ENCODE measurements at places on chromosomes 2 and 18.

- peak; percentile 30 for DNase-seq
Observed at GRCh38 chr2:197108758-197109157, 182.3 kb upstream of the PGAP1 start.

- DNase-seq = no peak
Observed at GRCh38 chr2:236195726-236196125, 27.5 kb upstream of the GBX2 start.

- no peak for DNase-seq
Observed at GRCh38 chr2:150625741-150626140, 138.3 kb upstream of the RND3 start.

GRCh38 chr2:195603998-195604397 is 53.0 kb upstream of the SLC39A10 start:
- DNase-seq = no peak

DNA sequence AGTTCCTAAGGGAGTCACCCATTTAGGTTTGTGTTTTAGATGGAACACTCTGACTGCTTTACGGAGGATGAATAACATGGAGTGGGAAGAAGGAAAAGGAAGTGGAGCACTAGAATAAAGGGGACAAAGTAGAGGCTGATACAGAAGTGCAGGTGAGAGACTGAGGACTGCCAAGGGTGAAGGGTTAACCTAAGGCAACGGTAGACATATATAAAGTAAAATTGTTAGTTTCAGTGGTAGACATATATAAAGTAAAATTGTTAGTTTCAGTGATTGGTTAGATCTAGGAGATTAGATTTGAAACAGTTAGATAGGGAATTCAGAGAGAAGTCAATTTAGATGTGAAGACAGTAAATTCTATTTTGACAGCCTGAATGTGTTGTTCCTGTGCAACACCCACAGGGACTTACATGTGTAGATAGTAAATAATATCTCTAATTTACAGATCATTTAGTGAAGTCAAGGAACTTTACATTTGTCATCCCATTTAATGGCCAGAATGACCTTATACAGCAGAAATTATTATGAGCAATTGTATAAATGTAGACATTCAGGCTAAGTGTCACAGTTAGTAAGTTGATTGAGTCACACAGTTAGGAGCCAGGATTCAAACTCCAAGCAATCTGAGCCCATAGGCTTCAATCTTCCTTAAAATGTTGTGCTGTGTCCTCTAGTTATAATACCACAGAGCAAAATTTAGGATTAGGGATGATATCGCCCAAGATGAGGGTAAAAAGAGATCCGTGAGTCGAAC is 270.8 kb upstream of the UBE2E3 start:
- DNase-seq = no peak

DNA sequence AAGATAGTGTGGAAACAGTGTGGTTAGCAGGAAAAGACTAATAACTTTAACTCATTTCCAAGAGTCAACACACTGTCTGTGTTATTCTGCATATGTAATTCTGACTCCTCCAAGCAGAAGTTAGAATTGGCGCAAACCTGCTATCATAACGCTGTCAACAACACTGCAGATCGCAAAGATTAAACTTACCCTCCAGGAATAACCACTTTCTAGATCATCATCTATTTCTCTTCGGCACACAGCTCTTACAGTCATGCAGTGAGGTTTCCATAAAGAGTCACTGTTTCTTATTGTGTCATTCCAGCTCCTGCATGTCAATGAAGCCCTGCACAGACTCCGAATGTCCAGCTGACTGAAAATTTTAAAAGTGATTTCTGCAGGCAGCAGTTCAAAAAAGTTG is 2.4 kb downstream of the FBXO48 start:
- no peak for DNase-seq

GRCh38 chr2:3778851-3779495 is 75.6 kb downstream of the DCDC2C start:
- no peak for DNase-seq

DNA sequence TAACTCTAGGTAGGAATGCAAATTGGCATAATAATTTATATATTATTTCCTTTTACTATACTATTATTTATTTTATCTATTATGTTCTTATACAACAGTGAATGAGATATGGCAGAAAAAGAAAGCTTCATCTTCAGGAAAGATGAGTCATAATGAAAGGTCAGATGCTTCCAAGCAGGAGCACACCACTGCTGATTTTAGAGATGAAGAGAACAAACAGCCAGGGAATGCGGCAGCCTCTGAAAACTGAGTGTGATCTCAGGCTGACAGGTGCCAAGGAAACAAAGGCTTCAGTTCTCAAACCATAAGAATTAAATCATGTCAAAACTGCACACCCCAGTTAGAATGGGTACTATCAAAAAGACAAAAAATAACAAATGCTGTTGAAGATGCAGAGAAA is 149.0 kb downstream of the CCDC178 start:
- DNase-seq = no peak

DNA sequence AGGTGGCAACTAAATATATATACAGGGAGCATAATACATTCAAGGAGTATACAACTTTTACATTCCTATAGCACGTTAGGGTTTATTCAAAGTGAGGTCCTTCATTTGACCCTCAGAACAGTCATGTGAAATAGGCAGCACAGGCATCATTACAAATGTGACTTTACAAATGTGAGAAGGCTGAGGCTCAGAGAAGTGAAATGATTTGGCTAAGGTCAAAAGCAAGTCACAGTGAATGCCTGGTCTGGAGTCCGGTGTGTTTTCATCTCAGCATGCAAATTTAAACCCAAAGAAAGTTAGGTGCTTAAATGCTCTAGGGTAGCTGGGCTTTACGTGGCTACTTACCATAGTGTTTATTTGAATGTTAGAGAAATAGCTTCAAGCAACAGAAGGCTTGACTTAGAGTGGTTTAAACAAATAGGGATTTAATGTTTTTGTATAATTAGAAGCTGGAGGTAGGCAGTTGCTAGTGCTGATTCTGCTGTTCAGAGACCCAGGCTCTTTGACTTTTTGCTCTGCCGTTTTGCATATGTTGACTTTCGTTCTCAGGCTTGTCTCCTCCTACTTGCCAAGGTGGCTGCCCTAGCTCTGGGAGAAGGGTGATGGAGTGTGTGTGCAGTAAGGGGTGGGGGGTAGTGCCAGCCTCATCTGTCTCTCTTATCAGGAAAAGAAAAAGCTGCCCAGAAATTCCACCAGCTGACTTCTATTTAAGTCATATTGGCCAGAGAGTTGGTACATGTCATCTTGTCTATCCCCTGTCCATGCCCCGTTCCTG is 89.2 kb downstream of the PLCL1 start:
- no peak for DNase-seq

- no peak for DNase-seq
Observed at GRCh38 chr2:106269591-106270291, 75.6 kb upstream of the UXS1 start.

DNA sequence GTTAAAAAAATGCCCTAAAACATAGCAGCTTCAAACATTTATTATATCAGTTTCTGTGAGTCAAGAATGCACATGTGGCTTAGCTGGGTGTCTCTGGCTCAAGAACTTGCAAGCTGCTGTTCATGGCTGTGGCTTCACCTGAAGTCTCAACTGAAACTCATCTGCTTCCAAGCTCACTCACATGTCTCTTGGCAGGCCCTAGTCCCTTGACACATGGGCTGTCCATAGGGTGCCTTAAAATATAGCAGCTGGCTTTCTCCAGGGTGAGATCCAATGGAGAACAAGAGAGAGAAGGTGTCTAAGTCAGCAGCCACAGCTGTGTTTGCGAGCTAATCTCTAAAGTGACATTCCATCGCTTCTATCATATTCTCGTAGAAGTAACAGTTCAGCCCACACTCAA is 152.8 kb downstream of the DSEL start:
- no peak for DNase-seq

- DNase-seq = peak; percentile 88
Observed at GRCh38 chr2:12982149-12982584, 265.4 kb downstream of the TRIB2 start.

DNA sequence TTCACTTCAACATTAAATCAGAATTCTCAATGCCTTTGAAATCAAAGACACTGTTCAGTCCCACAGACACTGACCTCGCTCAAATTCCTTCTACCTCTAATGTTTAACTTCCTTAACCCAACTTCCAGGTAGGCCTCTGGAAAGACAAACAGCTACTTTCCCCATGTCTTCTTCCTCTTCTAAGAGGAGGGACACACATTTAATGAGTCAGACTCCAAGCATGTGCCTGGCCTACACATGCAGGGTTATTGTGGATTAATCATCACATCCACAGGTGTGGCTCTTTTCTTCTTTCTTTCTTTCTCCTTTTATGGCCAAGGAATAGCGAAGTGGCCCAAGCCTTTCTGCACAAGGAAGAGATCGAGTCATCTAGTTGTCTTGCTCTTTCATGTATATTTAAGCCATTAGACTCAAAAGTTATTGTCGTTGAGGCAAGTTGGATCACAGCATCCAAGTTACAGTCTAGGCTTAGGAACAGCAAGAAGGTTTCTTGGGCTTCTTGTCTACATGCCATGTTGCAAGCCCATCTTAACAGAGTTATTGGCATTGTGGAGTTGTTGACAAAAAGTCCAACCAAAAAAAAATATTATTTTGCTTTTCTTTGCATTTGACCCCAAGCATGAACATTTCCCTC is 387.8 kb downstream of the IRS1 start:
- peak; percentile 80 for DNase-seq

GRCh38 chr2:3584076-3584475 is 9.0 kb downstream of the RPS7 start:
- DNase-seq = no peak

DNA sequence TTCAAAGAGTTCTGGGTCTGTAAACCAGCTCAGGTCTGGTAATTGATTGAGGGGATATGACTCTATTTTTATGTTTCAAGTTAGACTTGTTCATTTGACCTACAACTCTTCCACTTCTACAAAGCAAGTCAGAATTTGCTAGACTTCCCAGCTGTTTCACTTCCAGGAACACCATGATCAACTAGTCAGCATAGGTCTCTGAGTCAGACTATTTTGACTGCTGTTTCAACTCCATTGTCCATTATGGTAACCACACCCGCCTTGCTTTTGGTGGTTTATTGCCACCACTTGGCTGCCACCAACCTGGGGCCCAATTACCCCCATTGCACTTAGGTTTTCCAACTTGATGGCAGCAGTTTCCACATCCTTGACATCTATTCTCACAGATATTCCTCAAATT is 116.6 kb downstream of the LAMA3 start:
- no peak for DNase-seq

- DNase-seq = no peak
Observed at GRCh38 chr2:72917877-72918553, 696 bp downstream of the EMX1 start.

DNA sequence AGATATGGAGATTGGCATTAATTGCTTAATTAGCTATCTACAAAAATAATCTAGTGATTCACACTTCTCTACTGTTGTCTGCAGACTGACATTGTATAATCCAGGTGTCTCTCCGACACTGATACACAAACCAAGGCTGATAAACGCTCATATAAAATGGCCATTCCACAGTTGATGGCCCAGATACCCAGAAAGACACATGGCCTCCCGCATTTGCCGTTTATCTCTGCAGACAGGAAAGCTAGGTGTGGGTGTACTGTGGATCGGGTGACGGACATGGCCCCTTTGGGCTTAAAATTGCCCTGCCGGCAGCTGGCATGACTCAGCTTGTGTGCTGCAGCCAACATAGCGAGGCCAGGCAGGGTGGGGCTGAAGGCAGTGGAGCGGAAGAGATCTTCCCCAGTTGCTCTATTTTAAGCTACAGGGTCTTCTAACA is 18.5 kb downstream of the PMAIP1 start:
- DNase-seq = peak; percentile 66

DNA sequence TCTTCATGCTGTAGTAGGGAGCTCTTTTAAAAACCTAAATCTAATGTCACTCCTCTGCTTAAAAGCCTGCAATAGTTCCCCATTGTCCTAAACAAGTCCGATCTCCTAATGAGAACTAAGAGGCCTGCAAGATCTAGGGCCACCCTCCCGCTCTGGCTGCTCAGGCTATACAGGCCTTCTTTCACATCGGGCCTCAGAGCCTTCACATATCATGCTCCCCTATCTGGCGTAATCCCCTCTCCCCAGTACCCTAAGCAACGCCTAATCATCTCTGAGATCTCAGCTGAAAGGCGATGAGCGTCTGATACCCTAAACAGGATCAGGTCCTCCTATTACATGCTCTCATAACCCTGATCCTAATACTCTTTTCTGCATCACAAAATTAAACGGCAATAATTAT is 1.9 kb downstream of the MAP4K3 start:
- no peak for DNase-seq

- DNase-seq = peak; percentile 56
Observed at GRCh38 chr2:217903859-217904613, 98.8 kb downstream of the TNS1 start.

- DNase-seq = no peak
Observed at GRCh38 chr18:7770908-7771307, 203.8 kb downstream of the PTPRM start.

- peak; percentile 80 for DNase-seq
Observed at GRCh38 chr2:37324786-37325624, at the start of gene PRKD3. TSS of gene PRKD3 (minus strand) at chr2:37324833. CDS start at chr2:37316524, 8,309 bp downstream.

- DNase-seq = no peak
Observed at GRCh38 chr2:234607691-234608090, 110.8 kb upstream of the ARL4C start.

DNA sequence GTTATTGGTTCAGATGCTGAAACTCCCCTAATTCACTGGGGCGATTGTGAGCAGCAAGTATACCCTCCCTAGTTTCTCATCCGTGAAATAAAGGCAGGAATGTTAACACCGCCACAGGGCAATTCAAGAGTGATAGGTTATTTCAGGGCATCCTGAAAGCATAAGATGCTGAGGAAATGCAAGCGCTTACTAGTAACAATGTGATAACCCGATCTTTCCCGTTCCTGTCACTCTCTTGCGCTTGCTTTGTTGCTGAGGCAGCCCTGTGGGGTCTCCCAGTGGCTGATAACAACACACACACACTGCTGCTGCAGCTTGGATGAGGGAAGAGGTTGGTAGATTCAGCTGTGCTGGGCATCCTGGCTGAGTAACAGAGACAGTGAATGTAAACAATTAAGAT is 259.3 kb downstream of the AGPS start:
- DNase-seq = no peak

DNA sequence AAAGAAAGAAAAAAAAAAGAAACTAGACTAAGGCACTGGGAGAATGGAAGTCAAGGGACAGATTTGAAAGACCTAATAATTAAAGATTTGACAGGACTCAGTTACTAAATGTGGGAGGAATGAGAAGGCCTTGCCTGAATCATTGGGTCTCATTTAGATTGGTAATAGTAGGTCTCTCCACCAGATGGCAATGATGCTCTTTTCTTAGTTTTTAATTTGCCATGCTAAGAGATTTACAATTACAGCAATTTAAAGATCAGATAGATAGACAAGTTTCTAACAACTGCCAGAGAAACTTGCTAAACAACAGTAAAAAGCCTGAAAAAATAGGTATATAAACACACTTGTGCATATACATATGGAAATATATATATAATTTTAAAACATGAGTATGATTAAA is 153.0 kb downstream of the TMEM247 start:
- DNase-seq = peak; percentile 69

- DNase-seq = no peak
Observed at GRCh38 chr18:31061945-31062344, 19.4 kb upstream of the DSC3 start.

GRCh38 chr2:26767129-26767528 is 3.0 kb downstream of the SLC35F6 start:
- DNase-seq = no peak

GRCh38 chr2:85605406-85606115 is 3.1 kb upstream of the TMEM150A start:
- DNase-seq = peak; percentile 85

GRCh38 chr18:8786483-8787370 is 81.4 kb downstream of the MTCL1 start:
- DNase-seq = no peak

All from fibroblast of skin of abdomen (primary cell).